Thoracic aorta (tissue), 2 donors: ENCODE measurements at places on chromosomes 6 and 20. TPM values are rescaled to one million over a fixed set of nuclear protein-coding genes. Genes with fewer than 3 reads are reported as not detected.

GRCh38 chr6:143335865-143336264, 114.6 kb downstream of the ADAT2 start:
- H3K27ac ChIP-seq = no peak overlapping the region
- no peak overlapping the region for H3K4me3 ChIP-seq
- peaks cover 6% of the 10 kb centered on the region for H3K4me1 ChIP-seq
- H3K27me3 ChIP-seq = no peaks in the 10 kb centered on the region
- H3K36me3 ChIP-seq = peaks cover 3% of the 10 kb centered on the region

- DNase-seq = no peak
- no peaks in the 10 kb centered on the region for H3K4me1 ChIP-seq
- H3K4me3 ChIP-seq = peak overlapping the region; percentile 75
- no peaks in the 10 kb centered on the region for H3K36me3 ChIP-seq
Observed at GRCh38 chr6:26252077-26252472, 112.9 kb upstream of the BTN3A2 start.

DNA sequence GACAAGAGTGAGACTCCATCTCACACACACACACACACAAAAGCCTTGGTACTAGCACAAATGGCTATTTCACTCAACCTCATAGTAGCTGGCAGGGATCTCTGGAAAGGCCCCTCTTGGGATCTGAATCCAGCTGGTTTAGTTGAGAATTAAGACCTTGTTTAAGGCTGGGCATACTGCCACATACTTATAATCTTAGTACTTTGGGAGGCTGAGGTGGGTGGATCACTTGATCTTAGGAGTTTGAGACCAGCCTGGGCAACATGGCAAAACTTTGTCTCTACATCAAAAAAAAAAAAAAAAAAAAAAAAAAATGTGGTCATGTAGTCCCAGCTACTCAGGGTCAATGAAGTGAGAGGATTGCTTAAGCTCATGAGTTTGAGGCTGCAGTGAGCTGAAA, 628.3 kb downstream of the MMUT start:
- DNase-seq = no peak
- H3K4me1 ChIP-seq = no peaks in the 10 kb centered on the region
- H3K27me3 ChIP-seq = no peaks in the 10 kb centered on the region
- H3K27ac ChIP-seq = no peak overlapping the region
- no peaks in the 10 kb centered on the region for H3K36me3 ChIP-seq

- H3K27me3 ChIP-seq = no peaks in the 10 kb centered on the region
- no peak overlapping the region for H3K4me3 ChIP-seq
- no peaks in the 10 kb centered on the region for H3K36me3 ChIP-seq
- no peak for DNase-seq
Observed at GRCh38 chr20:40895182-40895581, 133.4 kb upstream of the TOP1 start.

DNA sequence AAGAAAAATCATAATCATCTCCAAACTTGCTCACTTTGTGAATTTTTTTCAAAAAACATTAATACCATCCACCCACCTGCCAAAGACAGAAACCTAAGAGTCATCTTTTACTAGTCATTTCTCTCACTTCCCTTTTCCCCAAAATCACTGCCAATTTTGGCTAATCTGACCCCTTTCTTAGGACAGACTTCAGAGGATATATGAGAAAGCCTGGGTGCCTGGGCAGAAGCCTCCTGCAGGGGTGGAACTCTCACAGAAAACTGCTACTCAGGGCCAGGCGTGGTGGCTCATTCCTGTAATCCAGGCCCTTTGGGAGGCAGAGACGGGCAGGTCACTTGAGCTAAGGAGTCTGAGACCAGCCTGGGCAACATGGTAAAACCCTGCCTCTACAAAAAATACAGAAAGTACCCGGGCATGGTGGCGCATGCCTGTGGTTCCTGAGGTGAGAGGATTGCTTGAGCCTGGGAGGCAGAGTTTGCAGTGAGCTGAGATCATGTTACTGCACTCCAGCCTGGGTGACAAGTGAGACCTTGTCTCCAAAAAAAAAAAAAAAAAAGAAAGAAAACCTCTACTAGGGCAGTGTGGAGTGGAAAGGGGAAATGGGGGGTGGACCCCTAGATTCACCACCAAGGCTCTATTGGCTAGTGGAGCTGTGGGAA, 3.8 kb downstream of the DEK start:
- H3K27ac ChIP-seq = no peak overlapping the region
- H3K4me3 ChIP-seq = no peak overlapping the region
- peaks cover 16% of the 10 kb centered on the region for H3K36me3 ChIP-seq
- H3K4me1 ChIP-seq = peaks cover 17% of the 10 kb centered on the region
- no peak for DNase-seq

- H3K27ac ChIP-seq = no peak overlapping the region
- no peak overlapping the region for H3K4me3 ChIP-seq
- no peak for DNase-seq
- no peaks in the 10 kb centered on the region for H3K36me3 ChIP-seq
Observed at GRCh38 chr6:134247231-134247833, 70.6 kb downstream of the SGK1 start.

Gene ID4
- total RNA-seq = 130 TPM

Gene RUNX2
- 7.9 TPM for total RNA-seq

Gene PRL
- total RNA-seq = not detected

Gene PANK2
- 113 TPM for total RNA-seq

Gene BHLHE23
- not detected for total RNA-seq
